Activated CD8-positive, alpha-beta T cell treated with anti-CD3 and anti-CD28 coated beads for 36 hours (primary cell): ENCODE measurements at places on chromosomes 12 and 14.
A peak's percentile ranks its signal among the peaks of the same experiment; 100 is the strongest.

GRCh38 chr12:92550661-92551060 lies 152.1 kb upstream of the PLEKHG7 start:
- no peak for DNase-seq

- no peak for DNase-seq
Observed at GRCh38 chr12:87861791-87862190, 167.4 kb downstream of the C12orf50 start.

GRCh38 chr12:117367006-117367638 lies 5.7 kb upstream of the NOS1 start:
- DNase-seq, result peak; percentile 72

DNA sequence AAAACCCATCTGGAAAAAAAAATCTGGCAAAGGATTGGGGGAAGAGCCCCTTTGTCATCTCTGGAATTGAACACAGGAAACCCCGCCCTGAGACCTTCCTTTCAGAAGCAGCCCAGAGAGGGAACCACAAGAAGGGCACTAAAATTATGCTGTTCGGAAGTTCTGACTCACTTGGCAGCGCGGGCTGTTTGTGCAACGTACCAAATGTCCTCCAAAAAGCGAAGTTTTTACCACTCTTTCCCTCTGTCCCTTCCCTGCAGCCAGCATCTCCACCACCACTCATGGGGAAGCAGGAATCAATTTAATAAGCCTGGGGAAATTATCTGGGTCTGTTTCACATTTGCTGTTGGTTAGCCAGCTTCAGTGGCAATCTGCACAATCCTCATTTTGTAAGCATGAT lies 3.2 kb upstream of the SYNE3 start:
- peak; percentile 90 for DNase-seq

GRCh38 chr12:56029666-56030293 lies 8.9 kb downstream of the IKZF4 start:
- peak; percentile 51 for DNase-seq
